ENCODE measurements at places on chromosomes 4 and X.

- no peak for DNase-seq
Measured at GRCh38 chrX:153378607-153379006, 22.5 kb downstream of the PNMA6E start.

- DNase-seq: no peak
Measured at GRCh38 chr4:33323393-33323792, 2603.2 kb downstream of the PCDH7 start.

GRCh38 chr4:110610620-110610939 lies 12.3 kb downstream of the PITX2 start:
- no peak for DNase-seq

GRCh38 chr4:116899561-116899960 lies 185.8 kb downstream of the TRAM1L1 start:
- no peak for DNase-seq

GRCh38 chr4:87375719-87376291 lies 15.2 kb downstream of the HSD17B11 start:
- DNase-seq: no peak

GRCh38 chr4:1985780-1986577 lies 22.8 kb downstream of the NELFA start:
- no peak for DNase-seq

DNA sequence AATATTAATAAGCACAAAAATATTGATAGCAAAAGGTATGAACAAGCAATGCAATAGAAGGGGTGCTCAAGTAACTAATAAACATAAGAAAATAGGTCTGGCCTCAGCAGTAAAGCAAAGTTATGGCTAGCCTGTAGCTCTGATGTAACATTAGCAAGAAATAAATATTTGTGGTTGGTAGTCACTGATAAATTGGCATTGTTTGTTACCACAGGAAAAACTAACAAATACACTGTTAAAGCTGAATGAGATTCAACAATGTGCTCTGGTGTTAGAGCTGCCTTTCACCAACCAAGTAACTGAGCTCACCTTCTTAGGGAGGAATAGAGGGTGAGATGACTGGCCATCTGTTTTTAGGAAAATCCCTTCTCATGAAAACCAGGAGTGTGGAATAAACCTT lies 71.4 kb downstream of the AREG start:
- no peak for DNase-seq

DNA sequence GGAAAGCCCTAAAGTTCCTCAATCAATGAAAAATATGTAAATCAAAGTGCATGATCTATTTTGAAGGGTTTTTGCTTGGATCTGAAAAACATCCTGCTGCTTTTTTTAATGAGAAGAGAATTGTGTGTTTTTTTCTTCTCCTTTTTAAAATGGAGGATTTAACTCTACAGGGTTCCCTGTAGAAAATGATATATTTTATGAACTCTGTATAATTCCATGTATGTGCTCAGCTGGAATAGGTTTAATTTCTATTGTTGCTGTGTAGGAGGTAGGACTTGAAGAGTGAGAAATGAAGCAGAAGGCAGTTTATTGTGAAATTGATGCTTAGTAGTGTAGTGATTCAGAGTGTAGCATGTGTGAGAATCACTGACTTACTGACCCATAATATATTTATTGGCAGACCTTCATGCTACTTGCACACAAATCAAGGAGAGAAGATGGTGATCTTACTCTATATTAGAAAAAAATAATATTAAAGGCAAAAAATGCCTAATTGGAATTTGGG lies 286.8 kb upstream of the FSTL5 start:
- DNase-seq: no peak

GRCh38 chrX:18983666-18984380 lies at the start of gene PHKA2:
PHKA2 (minus strand) TSS chrX:18984114; CDS start chrX:18983932, 182 bp downstream.
- DNase-seq: no peak
